Germinal center (tissue), 1 donor: ENCODE measurements at places on chromosomes 4 and X.

- no peak for DNase-seq
Observed at GRCh38 chr4:52841682-52842456, 20.2 kb upstream of the RASL11B start.

- no peak for DNase-seq
Observed at GRCh38 chr4:1500231-1500965, 94.2 kb upstream of the NKX1-1 start.

- no peak for DNase-seq
Observed at GRCh38 chrX:107574054-107574683, 54.1 kb upstream of the PRPS1 start.

- no peak for DNase-seq
Observed at GRCh38 chrX:38811515-38812243, 10.4 kb downstream of the MID1IP1 start.

GRCh38 chr4:171629182-171629581, 184.0 kb upstream of the GALNTL6 start:
- DNase-seq: peak; percentile 38

GRCh38 chr4:155076256-155076785, 132.1 kb upstream of the NPY2R start:
- no peak for DNase-seq

DNA sequence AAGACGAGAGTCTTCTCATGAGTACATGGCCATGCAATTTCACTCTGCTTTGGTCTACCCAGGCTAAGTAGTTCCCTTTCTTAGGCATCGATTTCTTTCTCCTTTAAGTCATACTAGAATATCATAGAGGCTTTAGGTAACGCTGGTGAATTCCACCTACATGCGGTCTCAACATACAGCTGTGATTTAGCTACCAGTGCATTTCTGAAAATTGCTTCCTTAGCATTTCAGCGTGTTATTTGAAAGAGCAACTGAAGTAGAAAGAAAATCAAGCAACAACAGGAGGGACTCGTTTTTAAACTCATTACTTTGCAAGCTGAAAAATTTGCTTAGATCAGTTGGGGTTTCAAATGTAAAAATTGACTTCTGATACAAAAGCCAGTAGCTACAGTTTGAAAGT, 48.1 kb upstream of the RASGEF1B start:
- no peak for DNase-seq

DNA sequence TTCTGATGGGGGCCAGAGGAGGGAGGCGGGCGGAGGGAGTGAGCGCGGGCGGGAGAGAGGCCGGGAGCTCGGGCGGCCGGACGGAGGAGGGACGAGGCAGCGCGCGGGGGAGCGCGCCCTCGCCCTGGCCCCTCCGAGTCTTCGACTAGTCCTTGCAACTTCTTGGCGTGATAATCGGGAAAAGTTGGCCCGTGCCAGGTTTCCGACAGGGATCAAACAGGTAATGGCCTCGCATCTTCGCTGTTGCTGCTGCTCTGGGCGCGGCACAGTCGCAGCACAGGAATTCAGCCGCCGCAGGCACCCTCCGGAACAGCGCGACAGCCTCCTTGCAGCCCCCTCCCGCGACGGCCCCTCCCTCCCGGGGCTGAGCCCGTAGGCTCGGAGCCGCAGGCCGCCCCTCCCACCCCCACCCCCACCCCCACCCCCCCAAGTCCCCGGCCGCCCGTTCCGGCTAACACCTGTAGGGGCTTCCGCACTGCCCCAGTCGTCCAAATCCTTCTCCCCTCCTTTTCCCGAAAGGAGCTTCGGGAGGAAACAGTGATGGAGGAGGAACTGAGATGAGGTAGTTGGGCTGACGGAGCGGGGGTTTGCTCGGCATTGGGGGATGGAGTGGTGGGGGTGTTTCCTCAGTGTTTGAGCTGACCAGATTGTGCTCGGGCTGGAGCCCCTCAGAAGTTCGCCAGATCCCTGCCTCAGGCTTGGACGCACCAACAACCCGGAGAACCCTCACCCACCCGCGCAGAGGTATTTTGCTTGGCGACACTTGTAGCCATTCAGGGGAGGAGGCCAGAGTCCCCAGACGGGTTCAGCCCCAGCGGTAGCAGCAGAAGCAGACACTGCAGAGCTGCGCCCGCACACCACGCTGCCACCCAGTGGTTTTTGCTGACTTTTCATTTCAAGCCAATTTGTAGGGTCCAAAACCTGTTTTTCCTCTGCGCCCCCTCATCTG, at the start of gene FGF13:
Gene FGF13, minus strand, starts transcription at position 319 of the 949 bp plus-strand sequence. CDS start 714 bp downstream, outside the sequence.
- peak; percentile 13 for DNase-seq

- no peak for DNase-seq
Observed at GRCh38 chr4:105666693-105667092, 41.8 kb downstream of the INTS12 start.

- DNase-seq: no peak
Observed at GRCh38 chrX:153865321-153865580, 20.7 kb downstream of the L1CAM start.

DNA sequence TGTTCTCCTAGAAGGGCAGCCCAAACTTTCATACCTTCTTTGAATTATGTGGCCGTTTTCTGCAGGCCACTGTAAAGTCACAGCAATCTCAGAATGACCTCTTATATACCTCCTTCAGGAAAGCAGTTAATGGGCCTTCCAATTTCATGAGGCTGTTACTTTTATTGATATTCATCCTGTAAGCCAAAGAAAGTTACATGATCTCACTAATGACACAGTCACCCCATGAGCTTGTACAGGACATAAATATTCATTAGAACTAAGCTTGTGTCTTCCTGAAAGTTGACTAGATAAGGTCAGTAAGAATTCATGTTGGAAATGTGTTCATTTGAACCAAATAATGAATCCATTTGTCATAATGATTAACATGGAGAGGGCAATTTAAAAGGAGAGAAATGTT, 283.1 kb upstream of the NWD2 start:
- no peak for DNase-seq

- DNase-seq: no peak
Observed at GRCh38 chr4:19879330-19879729, 372.4 kb upstream of the SLIT2 start.

GRCh38 chrX:150192816-150193215, 170.3 kb upstream of the MAMLD1 start:
- no peak for DNase-seq

DNA sequence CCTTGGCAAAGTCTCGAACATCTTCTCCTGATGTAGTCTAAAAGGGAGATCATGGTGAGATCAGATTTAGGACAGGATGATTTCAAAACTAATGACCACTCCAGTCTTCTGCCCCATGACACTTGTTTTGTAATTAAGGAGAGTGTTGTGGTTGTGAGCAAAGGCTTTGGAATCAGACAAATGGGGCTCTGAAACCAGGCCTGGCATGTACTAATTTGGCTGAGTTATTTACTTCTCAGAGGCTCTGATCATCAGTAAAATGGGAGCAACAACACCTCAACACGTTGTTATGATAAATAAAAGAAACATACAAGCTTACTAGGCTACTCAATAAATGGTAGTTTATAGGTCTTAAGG, 106.9 kb upstream of the FTHL17 start:
- DNase-seq: no peak

GRCh38 chrX:136827026-136827425, 46.3 kb upstream of the ARHGEF6 start:
- no peak for DNase-seq

DNA sequence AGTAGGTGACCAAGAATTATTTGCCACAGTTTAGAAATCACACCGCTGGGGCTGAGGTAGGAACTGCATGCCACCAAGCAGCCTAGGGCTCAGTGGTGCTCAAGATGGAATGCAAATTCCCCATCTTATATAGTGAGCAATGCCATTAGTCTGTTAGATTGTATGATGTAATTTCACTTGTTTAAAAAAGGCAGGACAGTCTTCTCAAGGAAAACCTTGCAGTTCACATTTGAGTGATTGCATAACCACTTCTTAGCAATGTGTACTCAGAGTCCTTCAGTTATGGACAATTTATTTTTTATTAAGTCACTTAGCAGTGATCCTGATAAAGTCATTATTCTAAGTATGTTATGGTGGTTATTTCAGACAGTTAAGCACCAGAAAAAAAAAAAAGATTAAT, 142.9 kb upstream of the SFRP2 start:
- no peak for DNase-seq

GRCh38 chrX:115535844-115536243, 25.1 kb upstream of the PLS3 start:
- no peak for DNase-seq

DNA sequence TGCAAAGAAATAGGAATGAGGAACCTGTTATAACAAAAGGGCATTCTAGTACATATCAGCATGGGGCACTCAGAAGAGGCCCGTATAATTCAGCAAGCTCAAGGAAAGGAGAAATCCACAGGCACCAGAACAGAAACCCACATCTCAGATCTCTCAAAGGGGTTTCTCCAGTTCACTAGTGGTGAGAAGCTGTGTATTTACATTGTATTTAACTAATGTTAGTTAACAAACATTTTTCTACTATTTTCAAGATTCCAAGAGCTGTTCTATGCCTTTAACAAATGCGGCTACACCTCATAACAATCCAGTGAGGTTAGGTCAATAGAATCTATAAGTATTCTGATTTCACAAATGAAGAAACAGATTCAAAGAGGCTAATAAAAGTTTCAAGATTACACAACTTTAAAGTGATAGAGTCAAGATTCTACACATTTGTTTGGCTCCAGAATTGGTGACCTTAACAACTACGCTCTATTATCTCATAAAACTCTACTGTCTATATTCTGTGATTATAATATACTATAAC, 77.3 kb downstream of the CXXC4 start:
- DNase-seq: no peak

DNA sequence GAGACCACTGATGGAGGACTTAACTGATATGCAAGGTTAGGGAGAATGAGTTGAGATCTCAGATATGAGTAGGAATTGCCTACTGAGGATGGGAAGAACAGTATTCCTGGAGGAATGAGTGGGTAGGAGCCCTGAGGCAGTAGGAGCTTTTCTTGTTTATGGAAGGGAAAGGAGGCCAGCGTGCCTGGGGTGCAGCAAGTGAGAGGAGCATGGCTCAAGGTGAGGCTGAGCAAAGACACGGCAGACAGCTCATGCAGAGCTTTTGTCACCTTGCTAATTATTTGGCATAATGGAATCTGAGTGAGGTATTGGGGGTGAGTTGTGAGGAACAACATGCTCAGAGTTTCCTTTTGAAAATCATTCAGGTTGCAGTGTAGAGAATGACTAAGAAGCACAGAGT, 65.3 kb upstream of the IBSP start:
- no peak for DNase-seq

DNA sequence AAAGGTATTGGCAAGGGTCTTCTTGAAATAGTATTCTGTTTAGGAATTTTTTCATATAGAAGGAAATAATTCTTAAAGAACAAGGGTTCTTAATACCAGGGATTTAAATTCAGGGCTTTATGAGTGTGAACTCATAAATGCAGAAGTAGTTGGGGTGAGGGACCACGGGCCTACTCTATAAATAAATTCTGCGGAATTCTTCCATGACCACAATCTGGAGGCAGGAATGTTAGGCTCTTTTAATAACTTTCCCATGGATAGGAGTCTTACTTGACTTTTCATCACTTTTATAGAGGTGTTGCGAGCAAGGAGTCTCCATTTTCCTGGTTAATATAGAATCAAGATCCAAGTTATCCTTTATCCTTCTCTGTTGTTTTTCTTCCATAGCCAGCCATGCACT, 76.7 kb upstream of the SLC4A4 start:
- no peak for DNase-seq

- no peak for DNase-seq
Observed at GRCh38 chr4:145679520-145679919, 426 bp upstream of the C4orf51 start.

GRCh38 chr4:15375667-15376066, 52.2 kb upstream of the C1QTNF7 start:
- DNase-seq: no peak

DNA sequence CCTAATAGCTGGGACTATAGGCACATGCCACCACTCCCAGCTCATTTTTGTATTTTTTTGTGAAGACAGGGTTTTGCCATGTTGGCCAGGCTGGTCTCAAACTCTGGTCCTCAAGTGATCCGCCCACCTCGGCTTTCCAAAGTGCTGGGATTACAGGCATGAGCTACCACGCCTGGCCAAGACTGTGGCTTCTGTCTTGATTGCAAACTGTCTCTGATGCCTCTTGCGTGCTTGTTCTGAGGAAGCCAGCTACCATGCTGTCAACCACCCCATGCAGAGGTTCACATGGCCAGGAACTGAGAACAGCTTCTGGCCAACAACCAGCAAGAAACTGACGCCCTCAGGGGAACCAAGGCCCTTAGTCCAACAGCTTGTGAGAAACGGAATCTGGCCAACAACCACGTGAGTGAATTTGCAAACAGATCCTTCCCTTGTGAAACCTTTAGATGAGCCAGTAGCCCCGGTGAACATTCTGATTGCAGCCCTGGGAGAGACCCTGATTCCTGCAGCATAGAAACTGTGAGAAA, 71.2 kb downstream of the SUPT20HL2 start:
- DNase-seq: no peak

DNA sequence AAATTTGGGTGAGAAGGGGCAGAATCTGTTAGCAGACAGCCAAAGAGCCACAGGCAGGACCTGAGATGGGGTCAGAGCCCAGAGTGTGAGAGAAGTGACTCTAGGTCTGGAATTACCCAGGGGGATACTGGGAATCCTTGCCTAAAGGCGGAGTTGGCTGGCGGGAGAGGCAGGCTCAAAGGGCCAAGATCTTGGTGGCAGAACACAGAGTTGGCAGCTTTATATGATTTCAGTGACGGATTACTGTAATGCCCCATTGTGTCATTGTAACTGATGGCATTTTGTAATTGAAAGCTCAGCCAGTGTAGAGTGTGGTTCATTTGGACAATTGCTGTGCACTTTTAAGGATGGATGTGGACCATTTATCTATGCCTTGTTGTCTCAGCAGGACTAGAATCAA, 77.3 kb downstream of the SMIM20 start:
- DNase-seq: no peak

- DNase-seq: no peak
Observed at GRCh38 chr4:153852501-153852900, 63.6 kb upstream of the SFRP2 start.

GRCh38 chrX:25175743-25176142, 160.0 kb upstream of the ARX start:
- DNase-seq: no peak

- DNase-seq: no peak
Observed at GRCh38 chr4:75696581-75696980, 23.4 kb upstream of the G3BP2 start.

GRCh38 chr4:85414972-85415371, 60.0 kb upstream of the ARHGAP24 start:
- DNase-seq: no peak

- no peak for DNase-seq
Observed at GRCh38 chrX:24860140-24860539, 155.6 kb downstream of the ARX start.

DNA sequence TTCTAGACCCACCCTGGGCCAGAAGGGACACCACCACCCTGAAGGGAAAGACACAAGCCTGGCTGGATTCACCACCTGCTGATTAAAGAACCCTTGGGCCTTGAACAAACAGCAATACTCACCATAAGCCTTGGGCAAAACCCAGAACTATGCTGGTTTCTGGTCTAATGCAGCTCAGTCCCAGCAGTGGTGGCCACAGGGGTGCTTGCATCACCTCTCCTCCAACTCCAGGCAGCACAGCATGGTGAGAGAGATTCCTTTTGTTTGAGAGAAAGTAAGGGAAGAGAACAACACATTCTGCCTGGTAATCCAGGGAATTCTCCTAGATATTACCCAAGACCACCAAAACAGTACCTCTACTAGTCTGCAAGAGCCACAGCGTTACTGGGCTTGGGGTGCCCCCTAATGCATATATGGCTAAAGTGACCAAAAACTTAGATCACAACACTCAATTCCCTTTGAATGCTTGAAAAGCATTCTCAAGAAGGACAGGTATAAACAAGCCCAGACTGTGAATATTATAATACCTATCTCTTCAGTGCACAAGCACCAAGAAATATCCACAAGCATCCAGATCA, 25.7 kb downstream of the RNF128 start:
- no peak for DNase-seq
